ENCODE measurements at places on chromosomes 2 and 18.

GRCh38 chr2:40103163-40103562 lies 324.1 kb upstream of the THUMPD2 start:
- DNase-seq, result no peak

- DNase-seq, result peak; percentile 18
These were observed 108.8 kb upstream of the ITGB6 start for GRCh38 chr2:160308915-160309314.

GRCh38 chr18:53997064-53997463 lies 227.4 kb downstream of the MBD2 start:
- DNase-seq, result no peak

- peak; percentile 48 for DNase-seq
These were observed 27.4 kb downstream of the HPCAL1 start for GRCh38 chr2:10329880-10330699.

- DNase-seq, result no peak
These were observed 1.3 kb downstream of the CALCRL start for GRCh38 chr2:187446711-187447110.

DNA sequence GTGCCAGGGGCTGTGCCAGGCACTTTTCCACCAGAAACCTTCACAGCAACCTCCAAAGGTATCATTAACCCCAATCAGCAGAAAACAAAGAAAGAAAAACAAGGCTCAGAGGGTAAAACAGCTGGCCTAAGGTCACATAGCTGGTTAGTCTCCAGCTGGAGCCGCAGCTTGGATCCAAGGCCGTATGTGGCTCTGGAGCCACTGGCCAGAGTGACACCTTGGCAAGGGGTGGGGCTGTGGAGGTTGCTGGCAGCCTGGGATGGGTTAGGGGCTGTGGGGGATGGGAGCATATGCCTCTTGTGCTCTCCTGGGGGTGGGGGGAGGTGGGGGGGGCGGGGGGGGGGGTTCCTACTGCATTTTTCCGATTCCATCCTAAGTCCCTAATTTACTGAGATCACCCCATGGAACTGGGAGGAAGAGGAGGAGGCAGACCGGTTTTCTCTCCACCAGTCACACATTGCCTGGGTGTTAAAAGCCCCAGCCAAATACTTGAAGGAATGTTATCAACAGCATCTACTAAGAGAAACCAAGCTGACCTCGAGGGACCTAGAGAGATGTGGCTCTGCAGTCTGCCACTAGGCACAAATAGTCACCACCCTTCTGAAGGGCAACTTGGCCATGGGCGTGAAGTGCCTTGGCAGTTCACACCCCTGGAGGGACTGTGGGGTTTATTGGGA lies 8.0 kb downstream of the HAAO start:
- DNase-seq, result no peak

DNA sequence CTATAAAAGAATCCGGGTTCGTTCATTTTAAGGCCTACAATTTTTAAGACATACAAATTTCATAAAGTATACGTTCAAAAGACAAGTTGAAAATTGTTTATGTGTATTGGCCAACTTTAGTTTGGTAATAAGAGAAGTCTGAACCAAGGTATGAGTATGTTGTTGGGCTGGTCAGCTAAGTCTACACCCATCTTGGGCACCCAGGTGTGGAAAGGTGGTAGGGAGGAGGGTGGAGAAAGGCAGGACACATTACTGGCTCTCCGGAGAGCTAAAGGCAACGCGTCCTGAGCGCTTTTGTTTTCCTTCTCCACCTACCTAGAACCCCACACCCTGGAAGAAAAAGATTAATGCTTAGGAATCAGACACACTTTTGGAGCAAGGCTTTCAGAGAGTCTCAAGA lies 899 bp upstream of the PELI1 start:
- no peak for DNase-seq

DNA sequence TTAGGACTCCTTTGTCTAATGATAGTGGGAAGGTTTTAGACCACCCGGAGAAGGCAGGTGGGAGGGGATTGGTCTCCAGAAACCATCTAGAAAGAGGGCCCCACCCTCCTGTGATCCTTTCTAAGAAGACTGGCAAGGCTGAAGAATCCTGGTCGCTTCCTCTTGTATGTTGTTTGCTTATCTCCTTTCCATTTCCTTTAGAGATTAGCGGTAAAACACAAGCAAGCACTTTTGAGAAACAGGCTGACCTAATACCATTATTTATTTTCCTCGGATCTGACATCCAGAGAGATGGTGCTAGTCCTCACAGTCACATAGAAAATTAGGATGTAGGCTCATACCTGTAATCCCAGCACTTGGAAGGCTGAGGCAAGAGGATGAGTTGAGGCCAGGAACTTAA lies 45.2 kb upstream of the SPRED2 start:
- DNase-seq, result no peak

- no peak for DNase-seq
These were observed 22.6 kb downstream of the NR4A2 start for GRCh38 chr2:156309917-156310316.

- DNase-seq, result no peak
These were observed 370.7 kb upstream of the CYRIA start for GRCh38 chr2:17036361-17036760.

GRCh38 chr2:95038635-95039298 lies 13.3 kb downstream of the MAL start:
- DNase-seq, result no peak

DNA sequence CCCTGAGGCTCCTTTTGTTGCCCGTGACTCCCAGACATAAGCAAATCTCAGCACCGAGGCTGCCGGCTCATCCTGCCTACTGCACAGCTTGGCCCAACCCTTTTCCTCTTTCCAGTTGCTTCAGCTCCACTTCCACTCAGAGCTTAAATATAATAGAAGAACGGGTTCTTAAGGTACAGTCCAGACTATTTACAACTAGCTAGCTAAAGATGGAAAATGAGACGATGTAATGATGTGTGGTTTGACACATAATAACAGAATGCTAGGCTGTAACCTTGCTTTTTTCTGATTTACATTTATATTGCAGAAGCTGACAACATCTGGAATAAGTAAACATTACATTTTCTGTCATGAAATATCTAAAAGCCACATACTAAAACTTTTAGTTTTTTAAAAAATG lies 26.9 kb upstream of the ATP9B start:
- no peak for DNase-seq

DNA sequence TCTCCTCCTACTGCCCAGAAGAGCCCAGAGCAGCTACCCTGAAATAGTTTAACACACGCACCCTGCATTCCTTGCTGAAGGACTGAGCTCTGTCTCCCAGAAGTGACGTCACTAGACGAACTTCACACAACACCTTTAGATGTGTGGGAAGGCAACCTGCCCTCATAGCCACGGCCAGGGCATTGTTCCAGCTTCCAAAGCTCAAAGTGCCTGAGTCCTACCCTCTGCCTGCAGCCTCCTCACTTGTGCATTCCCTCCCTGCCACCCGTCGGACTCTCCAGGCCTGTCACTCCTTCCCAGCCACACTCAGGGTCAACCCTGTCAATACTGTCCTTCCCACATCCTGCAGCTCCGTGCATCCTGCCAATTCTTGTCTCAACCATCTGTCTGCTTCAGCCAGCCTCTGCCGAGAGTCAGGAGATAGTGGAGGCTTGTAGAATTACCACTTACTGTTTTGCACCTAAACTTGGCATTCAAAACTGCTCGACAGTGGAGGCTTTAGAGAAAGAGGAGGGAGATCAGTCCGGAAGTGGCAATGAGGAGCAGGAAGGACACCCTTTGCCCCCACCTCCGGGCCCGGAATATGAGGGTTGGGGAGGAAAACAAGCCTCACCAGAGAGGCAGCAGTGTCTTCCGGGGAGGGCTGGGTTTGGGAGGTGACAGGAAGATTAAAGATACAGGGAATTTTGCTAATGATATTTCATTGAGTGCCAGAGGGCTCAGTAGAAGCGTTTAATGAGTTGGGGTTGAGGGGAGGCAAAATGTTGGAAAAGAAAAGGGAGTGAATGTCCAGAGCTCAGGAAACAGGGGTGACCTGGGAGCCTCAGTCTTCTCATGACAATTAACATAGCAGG lies 72.3 kb upstream of the ATG16L1 start:
- DNase-seq, result peak; percentile 46

- DNase-seq, result no peak
These were observed 139.4 kb upstream of the SERTAD2 start for GRCh38 chr2:64792995-64793639.

- no peak for DNase-seq
These were observed 157.6 kb downstream of the HAUS1 start for GRCh38 chr18:46261799-46262198.

DNA sequence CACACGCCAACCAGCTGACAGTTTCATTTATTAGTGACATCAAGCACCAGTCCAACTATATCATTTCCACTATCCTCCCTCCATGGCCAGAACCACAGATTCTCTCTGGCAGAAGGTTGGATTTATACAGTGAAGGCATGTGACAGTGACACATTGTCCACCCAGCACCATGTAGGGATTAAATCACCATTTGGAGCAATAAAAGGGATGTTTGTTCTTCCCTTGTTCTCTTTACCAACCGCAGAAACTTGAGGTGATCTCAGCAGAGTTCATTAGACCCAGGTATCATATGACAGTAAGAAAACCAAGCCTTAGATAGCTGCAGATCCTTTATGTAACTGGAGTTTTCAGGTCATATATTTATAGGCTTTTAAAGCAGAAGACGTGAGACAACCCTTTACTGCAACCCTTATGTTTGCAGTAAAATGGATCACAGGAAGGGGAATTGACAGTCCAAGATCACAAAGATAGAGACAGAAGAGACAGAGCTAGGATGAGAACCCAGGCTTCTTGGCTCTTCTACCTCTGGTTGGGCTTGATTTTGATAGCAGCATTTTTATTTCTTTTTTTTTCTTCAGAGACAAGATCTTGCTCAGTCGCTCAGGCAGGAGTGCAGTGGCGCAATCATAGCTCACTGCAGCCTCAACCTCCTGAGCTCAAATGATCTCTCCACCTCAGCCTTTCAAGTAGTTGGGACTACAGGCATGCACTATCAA lies 80.1 kb downstream of the XDH start:
- DNase-seq, result no peak

Data from SW480 (cell line).